ENCODE measurements at places on chromosomes 5 and 9. TPM values are rescaled to one million over a fixed set of nuclear protein-coding genes. Genes with fewer than 3 reads are reported as not detected.

Gene ARL14EPL
- not detected for total RNA-seq

Gene IFNA13
- 1.1 TPM for total RNA-seq

Gene C5orf22
- 20.8 TPM for total RNA-seq

Gene STOM
- total RNA-seq = 479 TPM

Gene LIFR
- 110 TPM for total RNA-seq

Gene SLC45A2
- not detected for total RNA-seq

Gene SNX2
- total RNA-seq = 120 TPM

Gene ADGRD2
- not detected for total RNA-seq

Gene CDX1
- not detected for total RNA-seq

Gene JAK2
- total RNA-seq = 32.8 TPM

- DNase-seq = no peak
- no peaks in the 10 kb centered on the region for H3K36me3 ChIP-seq
- H3K27me3 ChIP-seq = no peaks in the 10 kb centered on the region
Measured at GRCh38 chr5:124239572-124239971, 506.9 kb downstream of the ZNF608 start.

- H3K36me3 ChIP-seq = no peaks in the 10 kb centered on the region
- H3K4me1 ChIP-seq = no peaks in the 10 kb centered on the region
- no peak overlapping the region for H3K27ac ChIP-seq
- DNase-seq = no peak
- no peak overlapping the region for H3K4me3 ChIP-seq
Measured at GRCh38 chr5:19917588-19918122, 70.3 kb downstream of the CDH18 start.

DNA sequence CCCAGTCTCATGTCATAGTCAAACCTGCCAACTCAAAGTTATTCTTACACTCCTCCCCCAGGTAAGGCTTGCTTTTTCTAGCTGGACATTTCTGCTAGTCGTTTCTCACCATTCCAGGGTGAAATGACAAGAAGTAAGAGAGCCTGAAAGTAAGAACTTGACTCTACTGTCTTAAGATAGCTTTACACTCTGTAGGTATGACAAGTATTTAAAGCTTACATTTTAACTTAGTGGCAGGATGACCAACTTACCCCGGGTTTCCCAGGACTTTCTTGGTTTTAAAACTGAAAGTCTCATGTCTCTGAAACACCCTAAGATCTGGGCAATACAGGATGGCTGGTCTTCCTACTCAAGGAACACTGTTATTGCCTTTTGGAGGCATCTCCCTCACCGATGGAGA lies 67.5 kb upstream of the PIK3R1 start:
- no peaks in the 10 kb centered on the region for H3K27me3 ChIP-seq
- H3K4me3 ChIP-seq = no peak overlapping the region
- no peak overlapping the region for H3K27ac ChIP-seq
- DNase-seq = no peak
- no peaks in the 10 kb centered on the region for H3K36me3 ChIP-seq
- no peaks in the 10 kb centered on the region for H3K4me1 ChIP-seq

GRCh38 chr5:149609640-149610219 lies 28.4 kb downstream of the ARHGEF37 start:
- no peaks in the 10 kb centered on the region for H3K27me3 ChIP-seq
- no peak for DNase-seq
- no peak overlapping the region for H3K4me3 ChIP-seq
- H3K27ac ChIP-seq = no peak overlapping the region
- H3K36me3 ChIP-seq = peaks cover 39% of the 10 kb centered on the region
- peaks cover 12% of the 10 kb centered on the region for H3K4me1 ChIP-seq

GRCh38 chr5:160175438-160176218 lies 53.7 kb upstream of the FABP6 start:
- H3K4me1 ChIP-seq = no peaks in the 10 kb centered on the region
- no peak overlapping the region for H3K4me3 ChIP-seq
- no peaks in the 10 kb centered on the region for H3K27me3 ChIP-seq
- no peaks in the 10 kb centered on the region for H3K36me3 ChIP-seq
- no peak overlapping the region for H3K27ac ChIP-seq

DNA sequence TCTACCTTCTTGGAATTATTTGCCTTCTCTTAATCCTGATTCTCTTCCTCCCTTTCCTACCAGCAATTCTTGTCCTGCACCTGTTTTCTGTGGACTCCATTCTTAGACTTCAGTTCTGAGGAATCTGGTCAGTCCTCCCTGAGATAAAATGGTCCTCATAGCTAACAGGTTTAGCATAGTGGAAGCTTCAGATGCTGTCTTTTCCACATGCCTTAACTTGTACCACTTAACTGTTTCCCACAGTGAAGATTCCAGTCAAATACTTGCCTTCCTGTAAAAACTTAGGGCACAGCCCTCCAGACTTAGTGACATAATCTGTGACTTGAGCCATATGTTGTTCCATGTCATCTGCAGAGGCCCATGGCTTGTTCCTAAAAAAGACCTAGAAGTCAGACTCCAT lies 261.3 kb downstream of the CWC27 start:
- no peaks in the 10 kb centered on the region for H3K27me3 ChIP-seq
- no peaks in the 10 kb centered on the region for H3K36me3 ChIP-seq
- no peak overlapping the region for H3K27ac ChIP-seq
- no peak for DNase-seq
- H3K4me3 ChIP-seq = no peak overlapping the region

- H3K27ac ChIP-seq = no peak overlapping the region
- no peak overlapping the region for H3K4me3 ChIP-seq
- H3K27me3 ChIP-seq = no peaks in the 10 kb centered on the region
- DNase-seq = no peak
Measured at GRCh38 chr9:136857166-136857565, 5.0 kb downstream of the MAMDC4 start.

DNA sequence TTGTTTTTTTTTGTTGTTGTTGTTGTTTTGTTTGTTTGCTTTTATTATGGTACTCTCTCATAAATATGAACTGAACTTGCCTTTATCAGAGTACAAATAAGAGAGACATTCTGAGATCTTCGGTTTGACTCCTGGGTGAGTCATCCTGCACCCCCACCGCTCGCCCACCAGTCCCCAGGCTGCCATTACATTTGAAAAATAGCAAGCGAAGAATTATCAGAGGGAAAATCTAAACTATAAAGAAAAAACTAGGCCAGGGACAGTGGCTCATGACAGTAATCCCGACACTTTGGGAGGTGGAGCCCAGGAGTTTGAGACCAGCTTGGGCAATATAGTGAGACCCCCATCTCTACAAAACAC lies 122.1 kb upstream of the MAP3K1 start:
- no peaks in the 10 kb centered on the region for H3K27me3 ChIP-seq
- H3K27ac ChIP-seq = no peak overlapping the region
- no peak overlapping the region for H3K4me3 ChIP-seq
- H3K4me1 ChIP-seq = peaks cover 14% of the 10 kb centered on the region

GRCh38 chr5:93715761-93716160 lies 25.6 kb downstream of the POU5F2 start:
- no peak overlapping the region for H3K27ac ChIP-seq
- no peak overlapping the region for H3K4me3 ChIP-seq
- H3K36me3 ChIP-seq = no peaks in the 10 kb centered on the region
- no peaks in the 10 kb centered on the region for H3K27me3 ChIP-seq
- DNase-seq = no peak

- no peaks in the 10 kb centered on the region for H3K36me3 ChIP-seq
- H3K4me3 ChIP-seq = peak overlapping the region; percentile 39
- peaks cover 55% of the 10 kb centered on the region for H3K27me3 ChIP-seq
- peak; percentile 50 for DNase-seq
- H3K27ac ChIP-seq = no peak overlapping the region
Measured at GRCh38 chr9:29211580-29212396, 1638.5 kb upstream of the C9orf72 start.

- H3K4me1 ChIP-seq = peaks cover 64% of the 10 kb centered on the region
- peaks cover 41% of the 10 kb centered on the region for H3K36me3 ChIP-seq
- H3K27me3 ChIP-seq = no peaks in the 10 kb centered on the region
Measured at GRCh38 chr5:170292179-170293104, 5.1 kb downstream of the LCP2 start.

DNA sequence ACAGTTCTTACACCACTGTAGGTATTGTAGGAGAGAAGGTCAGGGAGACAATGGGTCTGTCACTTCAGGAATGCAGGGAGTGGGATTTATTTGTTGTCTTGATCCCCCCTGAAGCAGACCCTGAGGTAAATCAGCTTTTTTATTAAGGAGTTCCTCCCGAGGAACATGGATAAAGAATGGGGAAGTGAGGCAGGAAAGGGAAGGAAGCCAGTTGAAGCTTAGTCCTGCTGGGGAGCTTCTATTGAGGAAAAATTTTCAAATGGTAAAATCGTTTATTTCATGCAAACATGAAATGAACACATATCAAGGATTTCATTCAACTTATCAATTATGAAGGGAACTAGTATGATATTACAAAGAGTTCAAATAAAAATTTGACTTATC lies 318.6 kb upstream of the PIK3R1 start:
- no peaks in the 10 kb centered on the region for H3K27me3 ChIP-seq
- DNase-seq = no peak
- no peak overlapping the region for H3K4me3 ChIP-seq

DNA sequence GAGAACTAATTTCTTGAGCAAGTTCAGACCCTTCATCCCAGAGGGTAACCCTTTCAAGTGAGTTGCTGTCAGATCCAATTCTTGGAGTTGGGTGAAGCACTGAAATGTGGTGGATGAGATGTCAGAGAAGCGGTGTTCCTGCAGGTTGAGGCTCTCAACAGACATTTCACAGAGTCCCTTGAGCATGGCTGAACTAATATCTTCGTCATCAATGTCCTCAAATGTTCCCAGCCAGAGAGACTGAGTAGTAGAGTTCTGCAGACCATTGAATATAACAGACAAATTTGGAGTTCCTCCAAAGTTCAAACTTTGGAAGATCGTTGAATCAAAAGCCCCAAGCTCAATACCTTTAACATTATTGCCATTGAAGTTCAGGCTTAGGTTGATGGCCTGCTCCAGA lies 12.7 kb downstream of the CD180 start:
- H3K36me3 ChIP-seq = no peaks in the 10 kb centered on the region
- H3K4me3 ChIP-seq = no peak overlapping the region
- peaks cover 29% of the 10 kb centered on the region for H3K4me1 ChIP-seq
- no peak for DNase-seq
